Activated gamma-delta T cell treated with Interleukin-2 at 50 U/mL for 16 hours (primary cell): ENCODE measurements at places on chromosomes 5 and 9.

- no peak for DNase-seq
These were observed 431.3 kb upstream of the ITGA1 start for GRCh38 chr5:52356311-52356918.

DNA sequence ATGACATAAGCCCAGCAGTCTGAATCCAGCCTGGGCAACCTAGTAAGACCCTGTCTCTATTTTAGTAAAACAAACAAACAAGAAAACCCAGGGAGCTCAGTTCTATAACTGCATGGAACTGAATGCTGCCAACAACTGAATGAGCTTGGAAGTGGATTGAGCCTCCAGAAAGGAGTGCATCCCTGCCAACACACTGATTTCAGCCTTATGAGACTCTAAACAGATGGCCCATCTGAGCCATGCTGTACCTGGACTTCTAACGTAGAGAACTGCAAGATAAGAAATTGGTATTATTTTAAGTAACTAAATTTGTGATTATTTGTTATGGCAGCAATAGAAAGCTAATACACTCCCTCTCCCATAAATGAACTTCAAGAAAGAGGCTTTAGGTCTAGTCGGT lies 150.4 kb upstream of the RAI14 start:
- DNase-seq: no peak

DNA sequence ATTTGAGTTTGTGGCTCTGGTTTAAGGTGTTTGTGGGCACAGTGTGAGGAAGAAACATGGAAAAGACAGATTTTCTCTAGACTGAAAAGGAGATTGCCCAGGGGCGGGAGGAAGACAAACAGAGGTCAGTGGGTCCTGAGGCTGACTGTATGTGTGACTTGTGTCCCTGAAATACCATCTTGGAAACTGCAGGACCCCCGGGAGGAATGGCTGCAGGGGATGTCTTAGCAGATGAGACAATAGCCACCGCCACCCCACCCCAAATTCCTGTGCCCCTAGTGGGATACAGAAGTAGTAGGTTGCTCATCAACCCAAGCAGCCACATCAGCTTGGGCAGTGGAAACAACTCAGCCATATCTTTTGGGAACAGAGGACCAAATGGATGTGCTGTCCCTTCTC lies 1.7 kb upstream of the PSAT1 start:
- DNase-seq: no peak

- DNase-seq: no peak
These were observed 94.1 kb upstream of the FST start for GRCh38 chr5:53386341-53386740.

DNA sequence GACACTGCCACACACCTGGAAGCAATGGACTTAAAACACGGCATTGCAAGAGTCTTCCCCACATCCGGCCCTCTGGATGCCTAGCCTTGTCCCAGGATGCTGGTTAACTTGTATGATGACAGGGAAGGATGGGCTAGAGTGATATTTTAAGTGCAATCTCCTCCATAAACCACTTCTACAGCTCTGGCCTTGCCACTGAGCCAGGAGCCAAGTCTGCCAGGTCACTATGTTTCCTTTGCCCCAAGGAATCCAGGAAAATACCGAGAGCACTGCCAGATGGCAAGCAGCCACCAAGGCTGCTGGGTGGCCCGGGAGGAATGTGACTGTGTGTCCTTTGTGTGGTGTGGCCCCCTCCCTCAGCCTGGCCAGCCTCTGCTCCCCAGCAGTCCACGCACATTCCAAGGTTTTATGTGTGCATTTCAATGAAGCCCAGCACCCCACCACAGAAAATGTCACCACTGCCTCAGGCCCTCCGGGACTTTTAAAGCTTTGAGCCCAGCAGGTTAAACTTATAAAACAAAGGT lies 106.0 kb downstream of the FRMD3 start:
- no peak for DNase-seq

DNA sequence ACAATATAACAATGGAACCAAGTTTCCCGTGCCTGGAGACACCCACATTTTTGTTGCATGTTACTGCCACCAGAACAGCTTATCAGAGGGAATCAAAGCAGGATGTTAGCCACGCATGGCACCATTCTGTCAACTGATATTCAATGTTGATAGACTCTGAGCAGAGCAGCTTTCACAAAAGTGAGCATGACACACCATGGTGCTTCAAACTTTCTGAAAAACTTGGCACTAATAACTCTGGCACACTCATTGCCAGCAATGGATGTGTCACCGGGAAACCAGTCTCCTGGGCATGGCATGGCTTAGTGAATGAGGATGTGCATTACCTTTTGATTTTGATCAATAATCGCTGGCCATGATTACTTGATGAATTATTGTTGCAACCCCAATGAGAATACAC lies 19.7 kb downstream of the NIPSNAP3B start:
- no peak for DNase-seq

DNA sequence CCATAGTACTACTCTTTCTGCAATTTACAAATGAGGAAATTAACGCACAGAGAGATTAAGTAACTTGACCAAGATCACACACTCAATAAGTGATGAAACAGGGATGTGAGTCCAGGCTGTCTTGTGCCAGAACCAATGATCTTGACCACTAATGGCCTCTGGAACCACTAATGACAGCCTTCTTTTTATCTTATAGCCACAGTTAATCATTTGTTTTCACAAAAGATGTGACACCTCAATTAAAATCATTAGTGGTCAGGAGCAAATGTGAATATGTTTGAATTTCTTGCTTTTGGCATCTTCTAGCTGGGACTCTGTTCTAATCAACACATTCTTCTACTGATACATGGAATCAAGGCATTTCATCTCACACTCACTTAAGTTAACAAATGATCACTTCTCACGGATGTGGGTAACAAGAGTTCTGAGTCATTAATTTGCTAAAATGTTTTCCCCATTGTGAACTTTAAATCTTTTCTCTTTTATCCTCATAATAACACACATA lies 102.7 kb upstream of the CD180 start:
- no peak for DNase-seq

DNA sequence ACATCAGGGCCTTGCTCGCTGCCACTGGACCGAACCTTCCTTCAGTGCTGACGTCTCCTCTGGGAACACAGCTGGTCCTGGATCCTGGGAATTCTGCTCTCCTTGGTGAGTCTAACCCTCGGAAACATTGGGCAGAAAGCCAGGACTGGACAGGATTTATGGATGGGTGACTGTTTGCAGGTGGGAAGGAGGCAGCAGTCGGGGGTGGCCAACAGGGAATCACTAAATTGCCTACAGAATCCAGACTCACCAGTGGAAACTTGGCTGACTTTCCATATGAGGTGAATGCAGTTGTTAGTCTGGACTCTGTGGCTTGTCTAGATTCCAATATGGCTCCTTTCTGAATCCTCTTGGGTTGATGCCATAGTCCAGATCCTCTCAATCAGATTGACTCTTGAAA lies 203.1 kb downstream of the SAXO1 start:
- DNase-seq: no peak

GRCh38 chr5:135032999-135033861 lies 798 bp downstream of the PITX1 start:
- no peak for DNase-seq

- no peak for DNase-seq
These were observed 59.4 kb upstream of the IRX4 start for GRCh38 chr5:1942158-1942557.

DNA sequence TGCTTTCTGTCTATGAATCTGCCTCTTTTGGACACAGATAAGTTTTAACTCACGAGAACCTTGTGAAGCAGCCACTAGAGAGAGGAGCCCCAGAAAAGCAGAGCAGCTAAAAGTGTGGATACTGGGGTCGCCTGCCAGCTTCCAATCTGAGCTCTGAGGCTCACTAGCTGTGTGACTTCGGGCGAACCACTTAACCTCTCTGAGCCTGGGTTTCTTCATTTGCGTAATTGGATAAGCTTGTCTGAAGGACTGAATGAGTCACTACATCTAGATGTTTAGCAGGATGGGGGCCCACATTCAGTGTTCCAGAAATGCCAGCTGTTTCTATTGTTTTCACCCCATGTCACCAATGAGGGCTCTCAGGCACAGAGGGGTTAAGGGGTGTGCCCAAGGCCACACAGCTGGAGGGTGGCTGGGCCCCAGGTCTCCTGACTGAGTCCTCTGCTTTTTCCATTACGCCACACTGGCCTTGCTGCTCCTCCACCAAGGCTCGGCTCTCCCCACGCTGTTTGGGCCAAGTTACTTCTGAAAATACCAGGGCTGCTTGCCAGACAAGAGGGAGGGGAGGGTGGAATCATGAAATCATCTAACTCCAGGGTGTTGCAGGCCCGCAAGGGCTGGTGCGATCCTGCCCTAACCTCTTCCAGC lies 36.2 kb downstream of the SH3PXD2B start:
- no peak for DNase-seq
